Brain microvascular endothelial cell (primary cell): ENCODE measurements at places on chromosomes 12 and 14.
A peak's percentile ranks its signal among the peaks of the same experiment; 100 is the strongest.

GRCh38 chr12:59858508-59859170 lies 262.8 kb downstream of the SLC16A7 start:
- no peak for DNase-seq

- DNase-seq, result no peak
These were observed 286.7 kb upstream of the GRIP1 start for GRCh38 chr12:66965621-66966020.

GRCh38 chr12:109673379-109673778 lies 40.2 kb upstream of the FAM222A start:
- DNase-seq, result no peak

GRCh38 chr12:6426882-6427671 lies 17.7 kb upstream of the CD27 start:
- DNase-seq, result no peak

DNA sequence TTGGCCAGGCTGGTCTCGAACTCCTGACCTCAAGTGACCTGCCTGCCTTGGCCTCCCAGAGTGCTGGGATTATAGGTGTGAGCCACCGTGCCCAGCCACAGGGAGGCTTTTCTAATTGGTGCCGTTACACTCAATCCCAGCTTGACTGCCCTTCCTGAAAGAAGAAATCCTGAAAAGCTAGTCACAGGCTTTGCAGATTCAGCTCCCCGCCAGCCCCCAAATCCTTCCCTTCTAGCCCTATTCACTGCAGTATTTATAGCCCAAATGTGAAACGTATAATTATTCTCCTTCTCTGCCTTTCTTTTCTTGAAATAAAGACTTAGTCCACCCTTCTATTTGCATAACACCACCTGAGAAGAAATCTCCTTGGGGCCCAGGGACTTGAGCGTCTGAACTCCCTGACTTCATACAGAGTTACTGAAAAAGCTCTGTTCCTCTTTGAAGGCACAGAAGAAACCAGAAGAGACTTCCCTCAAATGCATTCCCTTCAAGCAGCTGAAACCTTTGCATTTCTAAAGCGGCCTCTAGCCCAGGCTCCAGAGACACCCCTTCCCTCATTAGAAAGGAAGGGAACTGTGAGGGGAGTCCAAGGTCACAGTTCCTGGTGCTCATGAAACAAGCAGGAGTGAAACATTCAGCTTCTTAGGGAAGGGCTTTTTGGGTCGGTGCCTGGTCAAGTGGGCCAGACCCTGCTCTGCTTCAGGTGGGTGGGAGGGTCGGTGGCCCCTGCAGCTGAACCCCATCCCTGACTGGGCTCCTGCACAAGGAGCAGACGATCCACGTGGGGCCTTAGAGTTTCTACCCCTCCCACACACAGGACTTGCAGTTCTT lies 42.3 kb upstream of the BATF start:
- DNase-seq, result no peak

DNA sequence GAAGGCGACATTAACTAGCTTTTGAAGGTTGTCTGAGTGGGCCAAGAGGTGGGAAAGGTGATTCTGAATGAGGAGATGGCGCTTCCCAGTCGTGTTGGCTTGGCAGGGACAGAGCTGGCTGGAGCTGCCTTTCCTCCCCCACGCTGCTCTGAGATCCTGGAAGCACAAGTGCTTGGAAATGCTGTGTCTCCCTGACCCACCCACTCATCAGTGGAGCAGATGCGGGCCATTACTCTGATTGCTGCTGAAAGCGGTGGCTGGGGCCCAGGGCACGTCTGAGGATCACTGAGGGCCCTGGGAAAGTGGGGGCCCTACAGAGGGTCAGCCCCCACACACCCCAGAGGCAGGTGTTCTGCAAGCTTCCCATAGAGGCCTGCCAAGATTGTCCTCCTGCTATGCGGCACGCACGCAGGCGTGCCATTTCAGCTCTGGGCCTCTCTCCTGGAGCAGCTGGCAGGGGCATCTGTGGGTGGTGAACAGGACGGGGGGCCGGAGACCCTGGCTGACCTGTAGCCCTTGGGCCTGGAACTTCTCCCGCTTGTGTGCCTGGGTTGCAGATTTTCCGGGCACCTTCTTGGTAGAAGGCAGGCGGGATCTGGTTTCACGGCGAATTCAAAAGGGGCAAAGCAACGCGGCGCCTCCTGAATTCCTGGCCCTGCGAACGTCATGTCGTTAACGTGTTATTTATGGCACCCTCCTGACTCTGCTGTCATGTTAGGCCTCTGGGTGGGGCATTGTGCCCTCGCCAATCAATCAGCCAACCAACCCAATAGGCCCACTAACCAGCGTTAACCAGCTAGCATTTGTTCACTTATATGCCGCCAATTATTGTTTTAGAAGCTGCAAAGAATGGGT lies 133.8 kb upstream of the TBX3 start:
- DNase-seq, result no peak

- DNase-seq, result no peak
These were observed 20.7 kb downstream of the ACACB start for GRCh38 chr12:109137055-109137454.

DNA sequence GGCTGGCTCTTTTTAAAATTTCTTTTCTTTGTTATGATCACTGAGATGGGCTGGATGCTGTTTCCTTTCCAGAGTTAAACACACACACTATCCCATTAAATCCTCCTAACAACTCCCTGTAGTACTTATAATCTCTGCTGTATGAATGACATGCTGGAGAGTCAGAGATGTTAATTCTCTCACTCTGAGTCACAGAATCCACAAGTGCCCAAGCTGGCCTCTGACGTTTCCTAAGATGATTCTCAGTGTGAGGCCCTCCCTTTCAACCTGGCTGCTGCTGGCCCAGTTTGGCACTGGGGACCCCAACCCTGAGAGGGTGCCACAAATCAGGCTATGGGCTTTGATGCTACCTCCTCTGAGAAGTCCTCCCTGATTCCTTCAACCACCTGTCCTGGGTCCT lies 5.4 kb downstream of the NOS1 start:
- no peak for DNase-seq

- DNase-seq, result no peak
These were observed 33.5 kb upstream of the ARHGAP5 start for GRCh38 chr14:32043624-32044023.

DNA sequence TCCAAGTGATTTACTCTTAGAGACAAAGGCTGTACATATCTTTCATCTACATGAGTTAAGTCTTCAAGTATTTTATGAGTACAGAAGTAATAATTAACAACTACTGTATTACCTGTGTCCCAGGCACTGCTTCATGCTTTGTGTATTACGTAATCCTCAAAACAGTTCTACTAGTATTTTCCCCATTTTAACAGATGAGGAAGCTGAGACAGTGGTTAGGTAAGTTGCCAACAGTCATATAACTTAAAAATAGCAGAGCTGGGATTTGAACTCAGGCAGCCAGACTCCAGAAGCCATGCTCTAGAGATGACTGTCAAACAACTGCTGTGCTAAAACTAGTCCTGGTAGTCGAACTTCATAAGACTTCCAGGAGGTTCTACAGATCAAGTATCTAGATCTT lies 10.7 kb downstream of the TRMT5 start:
- DNase-seq, result no peak

- DNase-seq, result no peak
These were observed 5.0 kb downstream of the PRB3 start for GRCh38 chr12:11264501-11264900.

GRCh38 chr12:4068981-4069669 lies 195.9 kb upstream of the PARP11 start:
- peak; percentile 12 for DNase-seq

- DNase-seq, result no peak
These were observed 161.9 kb upstream of the PLEKHG7 start for GRCh38 chr12:92540782-92541423.

DNA sequence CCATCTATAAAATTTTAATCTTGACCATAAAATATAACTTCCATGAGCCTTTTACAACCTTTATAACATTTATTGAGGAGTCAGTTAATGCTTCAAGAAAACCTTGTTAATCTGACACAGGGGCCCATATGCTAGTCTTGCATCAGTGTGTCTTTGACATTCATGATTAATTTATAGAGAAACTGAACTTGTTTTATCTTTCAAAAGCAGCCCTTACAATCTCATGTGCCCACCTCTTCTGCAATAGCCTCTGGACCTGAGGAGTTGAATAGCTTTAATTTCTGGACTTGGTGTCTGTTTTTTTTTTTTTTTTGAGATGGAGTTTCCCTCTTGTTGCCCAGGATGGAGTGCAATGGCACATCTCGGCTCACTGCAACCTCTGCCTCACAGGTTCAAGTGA lies 8.6 kb upstream of the LPCAT3 start:
- DNase-seq, result no peak
